ENCODE measurements at places on chromosomes 3 and 15.

- DNase-seq: no peak
Observed at GRCh38 chr3:3648988-3649679, 150.1 kb upstream of the LRRN1 start.

DNA sequence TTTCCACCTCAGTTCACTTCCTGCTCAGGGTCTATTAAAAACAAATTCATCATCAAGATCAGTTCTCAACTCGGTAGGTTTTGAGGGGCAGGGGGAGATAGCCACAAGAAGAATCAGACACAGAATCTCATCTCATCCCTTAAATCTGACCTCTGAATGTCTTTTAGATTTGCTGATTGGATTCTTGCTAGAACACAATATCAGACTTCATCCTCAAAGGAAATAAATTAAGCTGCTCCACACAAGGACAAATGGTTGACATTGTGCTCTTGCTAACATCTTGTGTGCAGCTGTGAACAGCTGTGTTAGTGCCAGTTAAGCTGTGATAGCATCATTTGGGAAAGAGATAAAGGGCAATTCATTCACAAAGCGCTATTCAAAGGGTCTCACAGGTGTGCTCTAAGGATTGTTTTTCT is 184.0 kb upstream of the ADAMTS9 start:
- DNase-seq: no peak

GRCh38 chr15:84714821-84715220 is 1.1 kb downstream of the SEC11A start:
- DNase-seq: no peak

DNA sequence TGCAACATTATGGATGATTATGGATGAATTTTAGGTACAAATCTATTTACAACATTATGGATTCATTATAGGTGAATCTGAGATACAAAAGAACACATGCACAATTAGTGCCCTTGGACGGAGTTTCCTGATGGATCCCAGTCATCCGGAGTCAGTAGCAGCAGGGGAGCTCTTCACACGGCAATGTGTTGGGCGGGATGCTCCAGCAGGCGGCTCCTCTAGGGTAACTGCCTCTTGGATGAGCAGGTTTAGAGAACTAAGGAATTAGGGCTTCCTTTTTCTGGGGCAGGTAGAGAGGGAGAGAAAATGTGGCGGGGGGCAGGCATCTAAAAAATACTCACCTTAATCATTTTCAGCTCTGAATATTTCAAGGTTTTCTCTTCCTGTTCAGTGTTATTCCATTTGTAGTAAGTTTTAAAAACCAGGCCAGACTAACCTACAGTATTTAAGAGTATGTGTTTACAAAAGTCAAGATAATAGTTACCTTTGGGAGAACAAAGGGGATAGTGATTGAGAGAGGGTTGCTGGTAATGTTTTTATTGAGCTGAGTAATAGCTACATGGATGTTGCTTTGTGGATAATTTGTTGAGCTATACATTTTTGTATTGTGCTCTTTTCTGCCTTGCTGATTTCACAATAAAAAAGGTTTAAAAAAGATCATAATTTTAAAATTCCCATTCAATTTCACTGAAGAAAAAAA is 27.4 kb upstream of the GOLM2 start:
- no peak for DNase-seq

DNA sequence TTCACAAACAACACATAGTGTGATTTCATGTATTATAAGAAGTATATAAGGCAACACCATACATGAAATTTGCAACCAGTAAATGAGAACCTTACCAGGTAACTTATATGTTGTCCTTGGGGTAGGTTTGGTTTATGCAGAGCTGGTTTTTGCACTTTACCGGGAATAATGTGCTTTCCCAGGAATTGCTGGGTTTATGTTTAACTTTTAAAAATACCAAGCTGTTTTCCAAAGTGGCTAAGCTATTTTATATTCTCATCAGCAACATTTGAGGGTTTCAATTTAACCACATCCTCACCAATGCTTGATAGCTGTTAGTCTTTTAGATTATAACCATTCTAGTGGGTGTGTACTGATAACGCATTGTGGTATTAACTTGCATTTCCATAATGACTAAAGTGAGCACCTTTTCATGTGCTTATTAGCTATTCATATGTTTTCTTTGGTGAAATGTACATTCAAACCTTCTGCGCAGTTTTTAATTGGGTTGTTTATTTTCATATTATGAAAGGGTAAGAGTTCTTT is 71.6 kb downstream of the KY start:
- no peak for DNase-seq

DNA sequence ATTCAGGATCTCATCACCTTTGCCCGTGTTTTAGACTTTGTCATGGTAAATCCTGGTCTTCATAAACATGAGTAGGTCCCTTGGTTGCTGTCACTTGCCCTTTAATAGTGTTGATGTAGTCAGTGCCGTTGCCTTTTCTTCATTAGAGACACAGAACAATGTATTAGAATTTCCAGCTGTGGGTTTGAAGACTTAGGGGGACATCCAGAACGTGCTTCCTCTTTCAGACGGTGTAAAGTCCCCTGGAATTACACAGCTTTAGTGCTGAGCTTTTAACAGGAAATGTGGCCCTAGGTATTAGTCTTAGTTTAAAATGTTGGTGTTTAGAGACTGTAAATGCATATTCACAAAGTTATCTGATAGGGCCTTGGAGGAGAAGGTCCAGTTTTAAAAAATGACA is 8.8 kb upstream of the LRCH3 start:
- no peak for DNase-seq

- no peak for DNase-seq
Observed at GRCh38 chr3:127709320-127710060, 36.7 kb downstream of the ABTB1 start.

DNA sequence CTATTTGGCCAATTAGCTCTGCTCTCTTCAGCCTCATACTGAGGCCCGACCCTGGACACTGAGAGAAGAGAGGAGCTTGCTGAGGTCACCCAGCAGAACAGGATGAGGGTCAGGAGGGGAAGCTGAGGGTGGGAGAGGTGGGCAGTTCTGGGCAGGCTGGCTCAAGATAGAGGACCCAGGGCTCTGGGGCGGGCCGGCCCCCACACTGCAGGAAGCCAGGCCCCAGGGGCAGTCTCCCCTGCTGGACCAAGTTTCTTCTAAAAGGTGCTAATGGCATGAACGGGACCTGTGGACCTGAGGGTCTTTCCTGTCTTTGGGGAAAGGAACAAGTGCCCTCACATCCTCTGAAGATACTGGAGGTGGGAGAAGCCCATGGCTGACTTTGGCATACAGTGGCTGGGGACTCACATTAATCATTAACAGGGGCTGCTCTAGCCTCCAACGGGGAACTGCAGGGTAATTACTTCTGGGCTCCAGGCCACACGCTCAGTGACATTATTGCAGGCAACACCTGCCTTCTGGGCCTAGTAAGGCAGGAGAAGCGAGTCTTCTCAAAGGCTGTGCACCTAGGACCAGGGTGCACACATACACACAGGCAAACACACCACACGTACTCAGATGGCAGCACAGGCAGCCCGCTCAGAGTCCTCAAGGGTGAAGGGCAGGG is 10.6 kb downstream of the HCN4 start:
- no peak for DNase-seq

DNA sequence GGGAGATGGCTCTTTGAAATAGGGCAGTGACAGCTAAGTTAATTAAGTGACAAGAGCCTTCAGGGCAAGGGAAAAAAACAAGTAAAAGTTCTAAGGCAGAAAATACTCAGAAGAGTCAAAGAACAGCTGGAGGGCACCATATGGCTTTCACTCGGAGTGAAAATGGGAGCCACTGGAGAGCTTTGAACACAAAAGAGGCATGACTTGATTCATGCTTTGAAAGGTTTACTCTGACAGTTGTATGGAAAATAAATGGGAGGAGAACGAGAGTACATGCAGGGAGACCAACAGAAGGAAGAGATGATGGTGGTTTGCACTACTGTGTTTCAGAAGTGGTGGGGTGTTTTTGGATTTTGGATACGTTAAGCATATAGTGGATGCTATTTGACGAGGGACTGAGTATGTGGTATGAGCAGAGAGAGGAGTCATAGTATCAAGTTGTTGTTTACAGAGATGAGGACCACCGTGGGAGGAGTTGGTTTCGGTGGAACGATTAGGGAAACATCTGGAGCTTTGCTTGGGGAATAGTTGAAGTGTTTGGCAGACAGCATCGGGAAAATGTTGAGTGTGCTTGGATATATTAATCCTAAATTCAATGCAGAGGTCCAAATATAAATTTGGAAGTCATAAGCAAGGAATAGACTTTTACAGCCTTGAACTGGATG is 411.5 kb downstream of the GABRG3 start:
- DNase-seq: no peak

DNA sequence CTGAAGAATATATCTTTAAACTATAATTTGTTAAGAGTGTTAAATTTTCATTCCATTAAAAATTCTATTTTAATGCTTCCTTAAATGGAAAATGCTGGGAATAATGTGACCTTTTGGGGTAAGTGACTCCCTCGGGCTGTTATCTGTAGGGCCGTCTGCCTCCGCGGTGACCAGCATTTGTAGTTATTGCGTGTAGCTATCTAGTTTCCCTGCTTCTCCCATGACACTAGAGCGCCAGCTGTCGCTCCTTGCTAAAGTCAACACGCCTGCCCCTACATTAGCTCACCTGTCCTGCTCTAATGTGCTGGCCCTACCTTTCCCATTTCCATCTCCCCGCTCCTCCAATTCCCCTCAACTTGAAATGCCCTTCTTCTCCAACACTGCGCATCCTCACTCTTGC is 12.4 kb upstream of the CHRM5 start:
- no peak for DNase-seq

DNA sequence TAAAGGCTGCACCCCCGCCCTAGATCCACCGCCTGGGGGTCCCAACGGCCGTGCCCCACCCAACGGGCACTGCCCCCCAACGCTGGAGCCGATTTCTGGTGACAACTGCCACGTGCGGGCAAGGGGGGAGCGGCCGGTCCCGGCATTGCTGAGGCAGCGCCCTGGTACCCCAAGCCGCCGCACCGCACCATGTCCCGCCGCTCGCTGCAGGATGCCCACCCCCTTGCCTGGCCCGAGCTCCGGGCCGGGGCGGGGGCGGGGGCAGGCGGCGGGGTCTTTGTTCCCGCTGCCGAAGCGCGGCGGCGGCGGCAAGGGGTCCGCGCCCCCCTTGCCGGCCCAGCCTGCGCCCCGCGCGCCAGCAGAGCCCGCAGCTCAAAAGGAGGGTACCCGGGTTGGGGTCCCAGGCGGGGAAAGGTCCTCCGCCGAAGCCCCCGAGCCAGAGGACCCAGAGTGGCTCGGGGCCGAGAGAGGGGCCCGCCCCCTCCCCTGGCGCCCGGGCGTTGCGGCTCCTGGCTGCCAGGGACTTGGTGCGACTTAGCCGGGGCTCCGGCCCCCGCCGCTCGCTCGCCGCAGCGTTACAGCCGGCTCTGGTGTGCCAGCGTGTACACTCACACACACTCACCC is 678 bp downstream of the SEMA7A start:
- no peak for DNase-seq

DNA sequence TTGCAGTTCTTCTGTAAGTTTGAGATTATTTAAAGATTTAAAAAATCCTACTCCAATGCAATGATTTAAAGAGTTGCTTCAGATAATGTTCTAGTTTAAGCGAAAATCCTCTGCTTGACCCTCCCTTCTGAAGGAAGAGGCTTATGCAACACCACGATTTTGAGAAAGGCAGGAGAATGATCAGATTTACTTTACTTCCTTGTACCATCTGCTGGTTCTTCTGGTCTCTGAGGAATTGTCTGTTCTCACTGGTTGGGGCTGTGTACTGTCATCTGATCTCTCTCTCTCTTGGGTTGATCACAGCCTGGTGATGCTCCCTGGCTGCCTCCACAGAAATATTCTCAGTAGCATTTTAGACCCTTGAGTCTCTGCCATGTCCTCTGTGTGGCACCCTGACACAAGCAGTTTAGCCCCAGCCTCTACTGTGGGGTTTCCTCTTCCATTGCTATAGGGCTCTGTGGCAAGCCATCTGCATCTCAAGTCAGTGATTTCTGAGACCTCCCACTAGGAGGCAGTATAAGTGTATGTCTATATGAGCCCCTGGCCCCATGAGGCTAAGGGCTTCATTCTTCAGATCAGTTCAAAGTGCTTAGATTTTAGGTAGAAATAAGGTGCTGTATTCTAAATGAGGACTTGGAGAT is 50.8 kb upstream of the PLAAT1 start:
- DNase-seq: peak; percentile 56

DNA sequence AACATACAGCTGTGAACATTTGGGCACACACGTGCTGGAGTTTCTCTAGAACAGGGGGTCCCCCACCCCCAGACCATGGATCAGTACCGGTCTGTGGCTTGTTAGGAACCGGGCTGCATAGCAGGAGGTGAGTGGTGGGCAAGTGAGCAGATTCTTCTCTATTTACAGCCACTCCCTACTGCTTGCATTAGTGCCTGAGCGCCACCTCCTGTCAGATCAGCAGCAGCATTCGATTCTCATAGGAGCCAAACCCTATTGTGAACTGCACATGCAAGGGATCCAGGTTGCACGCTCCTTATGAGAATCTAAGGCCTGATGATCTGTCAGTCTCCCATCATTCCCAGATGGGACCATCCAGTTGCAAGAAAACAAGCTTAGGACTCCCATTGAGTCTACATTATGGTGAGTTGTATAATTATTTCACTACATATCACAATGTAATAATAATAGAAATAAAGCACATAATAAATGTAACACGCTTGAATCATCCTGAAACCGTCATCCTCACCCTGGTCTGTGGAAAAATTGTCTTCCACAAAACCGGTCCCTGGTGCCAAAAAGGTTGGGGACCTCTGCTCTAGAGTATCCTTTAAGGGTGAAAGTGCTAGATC is 25.8 kb downstream of the CHRM5 start:
- DNase-seq: peak; percentile 40

- peak; percentile 49 for DNase-seq
Observed at GRCh38 chr15:66027268-66027805, 158.0 kb downstream of the RAB11A start.

- DNase-seq: no peak
Observed at GRCh38 chr3:134054881-134055280, 25.2 kb upstream of the SLCO2A1 start.
